Anterior cingulate cortex (tissue), 58 donors: ENCODE measurements at places on chromosomes 12 and 14.
A peak's percentile ranks its signal among the peaks of the same experiment; 100 is the strongest.

- DNase-seq: no peak
Observed at GRCh38 chr12:27973487-27973890, 956 bp upstream of the PTHLH start.

DNA sequence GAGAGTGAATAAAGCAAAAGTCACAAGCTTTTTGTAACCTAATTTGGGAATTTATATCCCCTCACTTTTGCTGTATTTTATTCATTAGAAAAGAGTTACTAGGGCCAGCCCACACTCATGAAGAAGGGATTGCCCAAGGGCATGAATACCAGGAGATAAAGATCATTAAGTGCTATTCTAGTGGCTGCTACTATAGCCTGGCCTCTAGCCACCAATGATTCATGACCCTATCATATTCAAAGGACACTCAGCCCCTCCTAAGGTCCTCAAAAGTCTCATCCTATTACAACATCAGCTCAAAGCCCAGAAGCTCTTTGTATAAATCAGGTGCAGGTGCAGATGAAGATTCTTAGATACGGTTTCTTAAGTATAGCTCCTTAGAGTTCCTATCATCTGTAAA, 518.1 kb downstream of the TRHDE start:
- no peak for DNase-seq

- peak; percentile 72 for DNase-seq
Observed at GRCh38 chr12:111396726-111397445, 8.8 kb upstream of the SH2B3 start.

- DNase-seq: peak; percentile 19
Observed at GRCh38 chr14:105090493-105091053, 25.3 kb upstream of the GPR132 start.

GRCh38 chr12:102521662-102522277, 41.4 kb upstream of the IGF1 start:
- DNase-seq: no peak

DNA sequence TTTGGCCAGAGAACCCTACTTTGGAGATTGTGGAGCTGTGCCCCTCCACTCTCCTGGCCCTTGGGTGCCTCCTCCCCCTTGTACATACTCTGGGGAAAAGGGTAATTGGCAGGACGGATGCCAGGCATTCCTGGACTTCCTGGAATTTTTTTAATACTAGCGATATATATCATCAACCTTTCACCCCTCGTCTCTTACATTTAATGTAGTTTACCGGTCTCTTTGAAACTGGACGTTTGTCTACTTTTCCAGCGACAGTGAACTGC, 767 bp upstream of the CRY1 start:
- no peak for DNase-seq

DNA sequence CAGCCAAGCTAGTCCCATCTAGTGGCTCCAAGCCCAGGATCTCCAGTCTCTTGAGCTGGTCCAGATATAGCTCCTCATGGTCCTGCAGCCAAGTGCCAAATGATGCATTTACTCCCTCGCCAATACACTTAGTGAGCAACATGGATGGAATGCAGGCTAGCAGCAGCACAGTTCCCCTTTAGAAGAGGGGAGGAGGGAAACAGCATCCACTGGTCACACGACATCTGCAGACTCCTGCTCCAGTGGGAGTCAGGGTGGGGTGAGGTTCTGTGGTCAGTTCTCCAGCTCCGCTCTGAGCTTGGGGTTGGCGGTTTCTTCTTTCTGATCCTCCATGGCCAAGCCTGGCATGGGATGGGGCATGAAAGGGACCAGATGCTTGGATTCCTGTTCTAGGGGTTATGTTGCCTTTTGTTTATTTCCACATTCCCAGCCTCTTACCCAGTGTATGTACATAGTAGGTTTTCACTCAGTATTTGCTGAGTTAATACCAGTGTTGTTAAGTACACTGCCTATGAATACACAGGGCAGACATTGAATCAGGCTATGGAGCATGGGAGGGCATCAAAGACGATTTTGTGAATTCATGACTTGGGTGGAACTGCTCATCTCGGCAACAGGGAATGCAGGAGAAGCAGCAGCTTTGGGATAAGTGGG, 57.3 kb downstream of the GALNT16 start:
- no peak for DNase-seq

- DNase-seq: no peak
Observed at GRCh38 chr14:58769011-58769643, 131.4 kb downstream of the DACT1 start.

DNA sequence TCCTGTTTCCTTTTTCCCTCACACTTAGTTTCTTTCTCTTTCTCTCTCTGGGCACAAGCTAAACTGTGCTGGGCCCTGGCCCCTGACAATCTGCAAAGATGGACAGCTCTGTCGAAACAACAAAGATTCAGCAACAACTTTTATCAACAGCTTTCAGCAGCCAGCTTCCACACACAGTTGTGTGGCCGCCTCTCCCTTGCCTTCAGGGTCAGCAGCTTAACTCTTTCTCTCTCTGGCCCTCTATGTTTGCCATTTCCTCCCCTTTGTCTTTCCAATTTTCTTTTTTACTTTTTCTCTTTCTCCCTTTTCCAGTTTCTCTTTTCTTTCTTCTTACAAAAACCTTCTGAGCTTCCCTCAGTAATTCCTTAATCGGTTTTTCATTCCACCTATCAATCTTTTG, 43.3 kb downstream of the IQSEC3 start:
- no peak for DNase-seq

GRCh38 chr12:51160814-51161459, 12.0 kb downstream of the TFCP2 start:
- no peak for DNase-seq

GRCh38 chr12:68406134-68406576, 74.0 kb upstream of the MDM1 start:
- peak; percentile 58 for DNase-seq

- DNase-seq: no peak
Observed at GRCh38 chr12:50597200-50598195, 92.7 kb downstream of the DIP2B start.

- DNase-seq: no peak
Observed at GRCh38 chr12:105922670-105923102, 216.1 kb downstream of the NUAK1 start.

DNA sequence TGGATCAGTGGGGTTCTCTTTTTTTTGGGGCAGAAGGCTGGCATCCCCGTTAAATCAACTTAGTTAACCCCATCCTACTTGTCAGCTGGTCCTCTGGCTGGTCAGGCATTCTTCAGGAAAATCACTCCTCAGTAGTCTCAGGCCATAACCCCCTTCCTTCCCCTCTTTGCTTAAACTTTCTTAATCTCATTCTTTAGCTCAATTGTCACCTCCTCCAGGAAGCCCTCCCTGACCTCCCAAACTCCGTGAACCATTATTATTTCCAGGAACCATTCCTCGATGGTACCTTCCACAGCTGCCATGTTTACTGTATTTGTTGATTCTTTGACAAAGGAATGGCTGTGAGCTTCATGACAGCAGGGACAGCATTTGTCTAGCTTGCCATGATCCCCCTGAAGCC, 72.5 kb upstream of the FBXO21 start:
- no peak for DNase-seq

GRCh38 chr12:117881517-117881916, 87.3 kb downstream of the KSR2 start:
- no peak for DNase-seq

DNA sequence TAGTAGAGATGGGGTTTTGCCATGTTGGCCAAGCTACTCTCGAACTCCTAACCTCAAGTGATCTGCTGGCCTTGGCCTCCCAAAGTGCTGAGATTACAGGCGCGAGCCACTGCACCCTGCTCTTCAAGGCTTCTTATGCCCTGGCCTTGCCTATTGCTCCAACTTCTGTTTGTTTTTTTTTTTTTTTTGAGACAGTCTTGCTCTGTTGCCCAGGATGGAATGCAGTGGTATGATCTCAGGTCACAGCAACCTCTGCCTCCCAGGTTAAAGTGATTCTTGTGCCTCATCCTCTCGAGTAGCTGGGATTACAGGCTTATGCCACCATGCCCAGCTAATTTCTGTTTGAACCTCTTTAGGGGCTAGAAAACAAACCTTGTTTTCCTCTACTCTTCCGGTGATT, 6.0 kb upstream of the ABCD4 start:
- no peak for DNase-seq

DNA sequence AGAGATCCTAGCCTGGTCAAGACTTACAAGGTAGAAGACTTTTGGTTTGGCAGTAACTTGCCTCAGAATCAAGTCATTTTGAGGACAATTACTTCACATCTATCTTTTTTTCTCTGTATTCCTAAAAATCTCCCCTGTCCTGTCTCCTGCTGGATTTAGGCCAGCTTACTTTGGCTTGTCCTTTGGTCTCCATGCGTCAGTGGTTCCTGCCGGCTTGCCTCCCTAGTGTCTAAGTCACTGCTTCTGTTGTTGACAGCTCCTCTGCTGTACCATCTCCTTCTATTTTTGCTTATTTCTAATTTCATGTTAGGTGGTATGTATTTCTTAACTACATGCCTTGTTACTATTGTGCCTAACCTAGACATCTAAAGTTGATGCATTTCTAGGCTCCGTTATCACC, 39.7 kb upstream of the FBLN5 start:
- DNase-seq: no peak

GRCh38 chr12:75991753-75992152, 39.8 kb downstream of the PHLDA1 start:
- DNase-seq: no peak

DNA sequence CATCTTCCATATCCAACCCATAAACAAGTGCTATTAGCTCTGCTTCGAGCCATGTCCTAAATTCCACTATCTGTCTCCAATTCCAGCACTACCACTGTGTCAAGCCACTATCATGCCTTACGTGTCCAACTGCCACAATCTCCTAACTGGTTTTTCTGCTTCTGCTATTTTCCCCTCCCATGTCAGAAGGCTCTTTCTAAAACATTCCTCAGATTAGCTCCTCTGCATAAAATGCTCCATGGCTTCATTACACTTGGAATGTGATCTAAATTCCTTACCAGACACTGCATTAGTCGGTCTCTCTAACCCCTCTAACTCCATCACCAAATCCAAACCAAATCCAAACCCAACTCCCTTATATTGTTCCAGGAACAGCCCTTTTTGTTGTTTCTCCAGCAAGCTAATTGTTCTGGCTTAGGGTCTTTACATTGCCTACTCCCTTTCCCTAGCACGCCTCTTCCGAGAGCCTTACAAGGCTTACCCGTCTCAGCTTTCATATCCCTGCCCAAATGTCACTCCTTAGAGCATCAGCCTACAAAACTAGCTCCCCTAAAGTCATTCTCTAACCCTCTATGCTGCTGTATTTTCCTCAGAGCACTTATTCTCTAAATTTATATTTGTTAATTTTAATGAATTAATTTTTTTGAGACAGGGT, 139.7 kb downstream of the HELB start:
- DNase-seq: no peak

GRCh38 chr12:111569363-111570083, 29.6 kb downstream of the ATXN2 start:
- no peak for DNase-seq

DNA sequence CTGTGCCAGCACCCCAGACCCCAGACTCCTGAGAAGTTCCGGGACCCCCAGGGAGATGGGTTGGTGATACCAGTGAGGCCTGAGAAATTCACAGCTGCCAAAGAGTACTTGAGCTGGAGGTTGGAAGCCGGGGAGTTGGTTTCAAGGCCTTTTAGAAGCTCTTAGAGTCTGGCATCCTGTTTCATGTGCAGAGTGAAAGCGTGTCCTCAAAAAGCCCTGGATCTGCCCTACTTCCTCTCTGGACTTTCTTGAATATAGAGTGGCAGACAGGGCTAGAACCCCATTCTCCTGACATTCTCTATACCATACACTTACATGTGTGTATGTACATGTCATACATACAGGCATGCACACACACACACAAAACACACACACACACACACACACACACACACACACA, 31.3 kb upstream of the PPM1A start:
- DNase-seq: no peak

DNA sequence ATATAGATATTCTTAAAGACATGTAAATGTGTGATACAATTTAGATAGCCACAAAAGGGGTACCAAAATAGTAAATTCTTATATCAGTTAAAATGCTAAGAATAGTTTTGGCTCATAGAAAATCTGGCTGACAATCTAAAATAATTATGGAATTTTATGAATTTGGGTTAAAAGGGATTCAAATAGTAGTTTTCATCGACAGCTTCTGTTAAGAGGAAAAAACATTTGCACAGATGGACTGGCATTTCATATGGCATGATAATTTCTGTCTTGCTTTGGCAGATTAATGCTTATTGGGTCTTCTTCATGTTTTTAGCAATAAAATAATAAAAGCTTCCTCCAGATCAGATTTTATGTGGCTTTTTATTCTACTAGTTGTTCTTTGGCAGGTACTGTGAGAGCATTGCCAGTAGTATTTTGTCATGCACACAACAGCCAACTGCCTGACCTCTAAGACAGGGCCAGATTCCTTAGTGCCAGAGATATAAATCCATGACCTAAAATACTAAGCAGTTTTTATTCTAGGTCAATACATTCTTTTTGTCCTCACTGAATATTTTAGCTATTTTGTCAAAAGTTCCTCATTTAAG, 9.1 kb downstream of the ABCD2 start:
- no peak for DNase-seq

- no peak for DNase-seq
Observed at GRCh38 chr12:33813536-33813935, 208.8 kb upstream of the ALG10 start.

DNA sequence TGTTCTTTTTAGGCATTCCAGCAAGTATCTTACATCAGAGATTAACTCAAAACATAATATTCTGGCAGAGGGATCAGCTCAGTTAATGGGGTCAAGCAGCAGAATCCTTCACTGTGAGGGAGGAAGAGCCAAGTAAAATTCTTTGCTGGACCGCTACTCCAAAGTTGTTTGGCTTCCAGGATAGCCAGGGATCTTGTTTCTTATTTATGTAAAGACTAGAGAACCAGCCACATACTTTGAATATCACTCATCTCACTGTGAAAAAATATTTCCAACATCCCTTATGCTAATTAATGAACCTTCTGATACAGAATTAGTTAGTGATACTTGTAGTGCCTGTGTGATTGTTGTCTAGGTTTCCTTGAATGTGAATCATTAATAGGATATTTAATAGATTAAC, 94.2 kb downstream of the PLEKHA5 start:
- DNase-seq: no peak

- DNase-seq: no peak
Observed at GRCh38 chr12:116520801-116521471, 38.2 kb upstream of the MAP1LC3B2 start.

- no peak for DNase-seq
Observed at GRCh38 chr14:61063461-61063860, 82.4 kb downstream of the SLC38A6 start.

DNA sequence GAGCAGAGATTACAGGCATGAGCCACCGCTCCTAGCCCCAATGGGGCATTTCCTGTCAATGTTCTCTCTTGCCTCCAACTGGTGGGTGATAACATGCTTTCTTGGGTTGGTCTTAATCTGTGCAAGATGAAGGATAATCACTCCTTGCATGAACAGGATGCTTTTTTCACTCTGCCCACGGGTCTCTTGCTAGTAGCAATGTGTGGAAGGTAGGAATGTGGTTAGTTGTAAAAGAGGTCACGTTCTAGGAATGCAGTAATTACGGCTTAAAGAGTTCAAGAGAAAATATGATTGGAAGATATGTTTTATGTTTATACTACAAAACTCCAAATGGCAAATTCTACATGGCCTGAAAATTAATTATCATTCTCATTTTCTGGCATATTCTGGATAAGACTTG, 10.5 kb downstream of the RNASE10 start:
- no peak for DNase-seq
